ENCODE measurements at places on chromosomes 11 and 22.
A peak's percentile ranks its signal among the peaks of the same experiment; 100 is the strongest.

- no peak for DNase-seq
- no peaks in the 10 kb centered on the region for H3K27me3 ChIP-seq
- H3K4me1 ChIP-seq, result peaks cover 47% of the 10 kb centered on the region
- peak overlapping the region; percentile 91 for H3K4me3 ChIP-seq
Observed at GRCh38 chr11:59559886-59560285, 48.5 kb downstream of the OR4D9 start.

- no peak overlapping the region for H3K27ac ChIP-seq
- peaks cover 23% of the 10 kb centered on the region for H3K27me3 ChIP-seq
- peaks cover 15% of the 10 kb centered on the region for H3K4me1 ChIP-seq
- H3K36me3 ChIP-seq, result no peaks in the 10 kb centered on the region
- no peak for DNase-seq
Observed at GRCh38 chr11:119417726-119418540, 5.0 kb downstream of the THY1 start.

GRCh38 chr11:113262594-113262993 lies 51.8 kb upstream of the TTC12 start:
- no peak for DNase-seq
- no peak overlapping the region for H3K27ac ChIP-seq
- no peaks in the 10 kb centered on the region for H3K36me3 ChIP-seq
- no peaks in the 10 kb centered on the region for H3K4me1 ChIP-seq
- H3K27me3 ChIP-seq, result no peaks in the 10 kb centered on the region
- no peak overlapping the region for H3K4me3 ChIP-seq

DNA sequence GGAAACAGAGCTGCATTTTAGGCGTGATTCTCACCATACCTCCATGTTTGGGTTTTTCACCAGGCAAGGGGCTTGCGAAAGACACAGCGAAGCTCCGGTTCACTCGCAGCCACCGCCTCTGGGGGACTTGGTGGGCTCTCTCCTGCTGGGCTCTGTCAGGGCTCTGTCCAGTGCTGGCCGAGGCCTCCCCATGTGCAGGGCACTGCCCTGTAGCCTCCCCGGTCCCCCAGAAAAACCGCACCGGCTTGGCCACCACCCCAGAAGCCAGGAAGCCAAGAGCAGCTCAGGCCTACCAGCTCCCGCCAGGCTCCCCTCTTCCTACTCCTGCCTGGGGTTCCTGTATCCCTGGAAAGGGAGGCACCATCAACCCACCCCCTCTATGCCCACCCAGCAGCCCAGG lies 151.5 kb downstream of the CTTN start:
- H3K27ac ChIP-seq, result no peak overlapping the region
- H3K27me3 ChIP-seq, result peaks cover 3% of the 10 kb centered on the region
- no peak overlapping the region for H3K4me3 ChIP-seq
- no peaks in the 10 kb centered on the region for H3K36me3 ChIP-seq
- DNase-seq, result no peak

GRCh38 chr22:42500161-42500835 lies 19.3 kb downstream of the RRP7A start:
- no peaks in the 10 kb centered on the region for H3K36me3 ChIP-seq
- H3K27ac ChIP-seq, result no peak overlapping the region
- H3K27me3 ChIP-seq, result no peaks in the 10 kb centered on the region
- DNase-seq, result peak; percentile 78

DNA sequence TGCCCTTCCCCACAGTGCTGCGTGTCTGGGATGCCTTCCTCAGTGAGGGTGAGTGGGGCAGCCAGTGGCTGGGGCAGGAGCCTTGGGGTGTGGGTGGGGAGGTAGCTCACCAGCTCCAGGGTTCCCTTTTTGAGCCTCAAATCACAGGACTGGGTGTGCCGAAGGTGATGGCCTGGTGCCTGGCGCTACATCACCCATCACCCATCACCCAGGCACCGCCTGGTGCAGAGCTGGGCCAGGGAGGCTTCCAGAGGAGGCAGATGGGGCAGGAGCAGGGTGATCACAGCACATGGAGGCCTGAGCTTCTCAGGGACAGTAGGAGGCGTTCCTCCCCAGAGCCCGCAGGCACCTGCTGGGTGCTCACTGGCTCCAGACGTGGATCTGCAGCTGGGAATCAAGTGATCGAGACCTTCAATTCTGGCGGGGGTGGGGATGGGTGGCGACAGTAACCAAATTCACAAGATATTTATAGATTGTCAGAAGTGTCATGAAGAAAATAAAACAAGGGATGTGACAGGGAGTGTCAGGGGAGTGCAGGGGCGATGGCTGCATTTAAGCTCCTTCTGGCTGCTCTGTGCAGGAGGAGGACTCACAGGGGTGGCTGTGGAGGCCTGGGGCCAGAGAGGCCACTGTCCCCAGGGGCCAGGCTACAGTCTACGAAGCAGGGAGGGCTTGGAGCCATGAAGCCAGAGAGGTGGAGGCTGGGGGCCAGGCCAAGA lies 3.2 kb downstream of the TBC1D10C start:
- H3K4me1 ChIP-seq, result peaks cover 87% of the 10 kb centered on the region
- DNase-seq, result peak; percentile 43
- peak overlapping the region; percentile 95 for H3K27ac ChIP-seq
- H3K4me3 ChIP-seq, result peak overlapping the region; percentile 95
- no peaks in the 10 kb centered on the region for H3K27me3 ChIP-seq

GRCh38 chr11:46642627-46643335 lies 25.4 kb downstream of the ATG13 start:
- peak; percentile 53 for DNase-seq
- H3K27me3 ChIP-seq, result no peaks in the 10 kb centered on the region
- peaks cover 33% of the 10 kb centered on the region for H3K4me1 ChIP-seq
- peak overlapping the region; percentile 91 for H3K27ac ChIP-seq
- H3K36me3 ChIP-seq, result peaks cover 81% of the 10 kb centered on the region

- H3K4me1 ChIP-seq, result peaks cover 12% of the 10 kb centered on the region
- peaks cover 1% of the 10 kb centered on the region for H3K36me3 ChIP-seq
- no peak for DNase-seq
Observed at GRCh38 chr11:45021001-45021400, 70.3 kb upstream of the TP53I11 start.

GRCh38 chr11:28962502-28962901 lies 854.3 kb downstream of the METTL15 start:
- no peaks in the 10 kb centered on the region for H3K4me1 ChIP-seq
- peak overlapping the region; percentile 66 for H3K27ac ChIP-seq
- H3K27me3 ChIP-seq, result no peaks in the 10 kb centered on the region

- peaks cover 22% of the 10 kb centered on the region for H3K27me3 ChIP-seq
- H3K36me3 ChIP-seq, result no peaks in the 10 kb centered on the region
- no peak overlapping the region for H3K27ac ChIP-seq
- no peak for DNase-seq
- no peak overlapping the region for H3K4me3 ChIP-seq
Observed at GRCh38 chr11:71525938-71526495, 1.1 kb upstream of the KRTAP5-7 start.

Data from naive thymus-derived CD8-positive, alpha-beta T cell (primary cell).